ENCODE measurements at places on chromosomes 1 and 21.

- no peaks in the 10 kb centered on the region for H3K4me1 ChIP-seq
- H3K27ac ChIP-seq: no peak overlapping the region
- DNase-seq: no peak
- H3K27me3 ChIP-seq: no peaks in the 10 kb centered on the region
Observed at GRCh38 chr1:15610167-15610566, 7.1 kb upstream of the DDI2 start.

DNA sequence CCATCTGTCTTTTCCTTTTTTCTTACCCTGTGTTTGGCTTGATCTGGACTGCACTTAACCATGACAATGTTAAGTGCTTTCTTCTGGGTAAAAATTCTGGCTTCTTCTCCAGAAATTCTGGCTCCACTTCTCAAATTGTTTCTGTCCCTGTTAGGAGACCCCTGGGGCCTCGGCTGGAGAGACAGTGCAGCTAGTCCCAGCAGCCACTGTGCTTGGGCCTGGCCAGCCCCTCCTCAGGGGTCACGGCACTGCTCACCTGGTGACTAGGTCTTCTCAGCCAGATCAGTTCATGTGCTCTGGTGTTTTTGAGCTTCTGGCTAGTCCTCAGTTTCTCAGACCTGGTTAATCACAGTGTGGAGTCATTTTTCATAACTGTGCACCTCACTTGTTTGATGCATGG lies 72.4 kb downstream of the ADARB1 start:
- H3K27ac ChIP-seq: no peak overlapping the region
- no peak overlapping the region for H3K4me3 ChIP-seq

DNA sequence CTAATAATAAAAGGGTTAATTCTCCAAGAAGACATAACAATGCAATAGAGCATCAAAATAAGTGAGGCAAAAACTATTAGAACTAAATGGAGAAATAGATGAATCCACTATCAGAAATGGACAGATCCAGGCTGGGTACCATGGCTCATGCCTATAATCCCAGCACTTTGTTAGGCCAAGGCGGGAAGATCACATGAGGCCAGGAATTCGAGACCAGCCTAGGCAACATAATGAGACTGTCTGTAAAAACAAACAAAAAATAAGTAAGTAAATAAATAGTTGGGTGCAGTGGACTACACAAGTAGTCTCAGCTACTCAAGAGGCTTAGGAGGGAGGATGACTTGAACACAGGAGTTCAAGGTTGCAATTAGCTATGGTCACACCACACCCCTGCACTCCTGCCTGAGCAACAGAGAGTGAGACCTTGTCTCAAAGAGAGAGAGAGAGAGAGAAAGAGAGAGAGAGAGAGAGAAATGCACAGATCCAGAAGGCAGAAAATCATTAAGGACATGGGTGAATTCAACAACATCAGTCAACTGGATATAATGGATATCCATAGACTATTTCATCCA lies 12.3 kb downstream of the FRRS1 start:
- H3K4me1 ChIP-seq: no peaks in the 10 kb centered on the region
- no peak for DNase-seq
- H3K27me3 ChIP-seq: no peaks in the 10 kb centered on the region

- H3K27me3 ChIP-seq: no peaks in the 10 kb centered on the region
- no peak for DNase-seq
- no peaks in the 10 kb centered on the region for H3K36me3 ChIP-seq
- H3K4me1 ChIP-seq: peaks cover 13% of the 10 kb centered on the region
- no peak overlapping the region for H3K27ac ChIP-seq
- no peak overlapping the region for H3K4me3 ChIP-seq
Observed at GRCh38 chr1:229119161-229119560, 151.8 kb upstream of the RAB4A start.

GRCh38 chr1:106831511-106831910 lies 225.0 kb upstream of the PRMT6 start:
- no peaks in the 10 kb centered on the region for H3K4me1 ChIP-seq
- H3K27me3 ChIP-seq: no peaks in the 10 kb centered on the region
- no peak overlapping the region for H3K27ac ChIP-seq

DNA sequence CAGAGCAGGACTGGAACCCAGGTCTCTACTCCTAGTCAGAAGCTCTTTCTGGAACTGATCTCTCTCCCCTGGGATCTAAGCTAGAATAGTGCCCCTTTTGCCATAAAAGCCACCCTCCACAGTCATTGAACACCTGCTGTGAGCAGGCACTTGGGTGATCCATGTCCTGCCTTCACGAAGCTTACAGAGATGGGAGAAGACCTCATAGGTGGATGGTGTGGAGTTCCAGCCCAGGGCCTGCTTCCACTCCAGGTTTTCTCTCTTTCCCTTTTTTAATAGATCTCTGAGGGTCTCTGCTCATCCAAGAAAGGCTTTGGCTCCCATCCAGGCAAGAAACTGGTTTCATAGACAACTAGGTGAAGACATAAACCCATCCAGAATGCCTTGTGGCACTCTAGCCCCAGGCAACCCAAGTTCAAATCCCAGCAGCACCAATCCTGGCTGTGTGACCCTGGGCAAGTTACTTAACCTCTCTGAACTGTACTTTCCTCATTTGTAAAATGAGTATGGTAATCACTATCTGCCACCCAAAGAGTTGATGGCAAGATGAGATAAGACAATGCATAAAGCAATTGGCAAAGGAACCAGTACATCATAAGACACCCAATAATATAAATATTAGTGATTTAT lies 46.4 kb upstream of the TMEM51 start:
- no peaks in the 10 kb centered on the region for H3K27me3 ChIP-seq
- H3K27ac ChIP-seq: no peak overlapping the region
- H3K4me3 ChIP-seq: no peak overlapping the region
- no peaks in the 10 kb centered on the region for H3K4me1 ChIP-seq
- no peaks in the 10 kb centered on the region for H3K36me3 ChIP-seq
- no peak for DNase-seq

DNA sequence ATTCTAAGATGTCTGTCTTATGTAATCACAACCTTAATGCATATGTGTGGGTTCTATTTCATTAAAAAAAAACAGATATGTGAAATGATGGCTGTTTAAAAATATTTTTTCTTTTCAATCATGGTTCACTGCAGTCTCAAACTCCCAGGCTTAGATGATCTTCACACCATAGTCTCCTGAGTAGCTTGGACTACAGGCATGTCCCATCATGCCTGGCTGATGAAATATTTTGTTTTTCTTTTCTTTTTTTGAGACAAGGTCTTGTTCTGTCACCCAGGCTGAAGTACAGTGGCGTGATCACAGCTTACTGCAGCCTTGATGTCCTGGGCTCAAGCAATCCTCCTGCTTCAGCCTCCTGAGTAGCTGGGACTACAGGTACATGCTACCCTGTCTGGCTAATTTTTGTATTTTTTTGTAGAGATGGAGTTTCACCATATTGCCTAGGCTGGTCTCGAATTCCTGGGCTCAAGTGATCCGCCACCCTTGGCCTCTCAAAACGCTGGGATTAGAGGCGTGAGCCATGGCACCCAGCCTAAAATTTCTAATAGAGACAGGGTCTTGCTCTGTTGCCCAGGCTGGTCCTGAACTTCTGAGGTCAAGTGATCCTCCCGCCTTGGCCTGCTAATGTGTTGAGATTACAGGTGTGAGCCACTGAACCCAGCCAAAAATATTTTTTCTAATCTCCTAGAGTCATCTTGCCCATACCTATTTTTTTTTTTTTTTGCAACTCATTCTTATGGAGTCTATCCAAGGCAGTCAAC lies 67.6 kb downstream of the GIPC2 start:
- no peaks in the 10 kb centered on the region for H3K27me3 ChIP-seq
- no peaks in the 10 kb centered on the region for H3K4me1 ChIP-seq
- H3K4me3 ChIP-seq: no peak overlapping the region
- no peak overlapping the region for H3K27ac ChIP-seq
- H3K36me3 ChIP-seq: no peaks in the 10 kb centered on the region

DNA sequence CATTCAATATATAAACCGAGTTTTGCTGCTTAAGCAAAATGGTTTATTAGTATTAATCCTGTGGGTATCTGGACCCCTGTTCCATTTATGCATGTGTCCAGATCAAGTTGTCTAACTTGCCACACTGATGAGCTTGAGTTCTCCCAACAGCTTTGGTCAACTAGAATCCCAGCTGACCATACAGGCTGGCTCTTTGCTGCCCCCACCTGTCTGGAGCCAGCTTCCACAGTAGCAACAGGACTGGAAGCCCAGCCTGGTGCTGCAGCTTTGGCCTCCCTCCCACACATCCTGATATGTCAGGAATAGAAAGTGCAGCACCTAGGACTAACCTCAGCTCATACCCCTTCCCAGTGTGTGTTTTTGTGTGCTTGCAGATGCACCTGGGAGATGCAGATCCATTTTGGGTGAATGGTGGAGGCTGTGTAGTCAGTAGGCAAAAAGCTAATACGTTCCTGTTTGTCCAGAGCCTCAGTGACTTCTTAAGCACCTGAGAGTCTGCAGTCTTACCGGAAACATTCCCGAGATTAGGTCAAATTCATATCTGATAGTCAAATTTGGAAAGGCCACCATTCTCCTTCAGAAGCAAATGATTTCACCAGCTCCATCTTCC lies 40.9 kb upstream of the BEND5 start:
- H3K27ac ChIP-seq: no peak overlapping the region
- no peaks in the 10 kb centered on the region for H3K36me3 ChIP-seq
- no peak overlapping the region for H3K4me3 ChIP-seq

DNA sequence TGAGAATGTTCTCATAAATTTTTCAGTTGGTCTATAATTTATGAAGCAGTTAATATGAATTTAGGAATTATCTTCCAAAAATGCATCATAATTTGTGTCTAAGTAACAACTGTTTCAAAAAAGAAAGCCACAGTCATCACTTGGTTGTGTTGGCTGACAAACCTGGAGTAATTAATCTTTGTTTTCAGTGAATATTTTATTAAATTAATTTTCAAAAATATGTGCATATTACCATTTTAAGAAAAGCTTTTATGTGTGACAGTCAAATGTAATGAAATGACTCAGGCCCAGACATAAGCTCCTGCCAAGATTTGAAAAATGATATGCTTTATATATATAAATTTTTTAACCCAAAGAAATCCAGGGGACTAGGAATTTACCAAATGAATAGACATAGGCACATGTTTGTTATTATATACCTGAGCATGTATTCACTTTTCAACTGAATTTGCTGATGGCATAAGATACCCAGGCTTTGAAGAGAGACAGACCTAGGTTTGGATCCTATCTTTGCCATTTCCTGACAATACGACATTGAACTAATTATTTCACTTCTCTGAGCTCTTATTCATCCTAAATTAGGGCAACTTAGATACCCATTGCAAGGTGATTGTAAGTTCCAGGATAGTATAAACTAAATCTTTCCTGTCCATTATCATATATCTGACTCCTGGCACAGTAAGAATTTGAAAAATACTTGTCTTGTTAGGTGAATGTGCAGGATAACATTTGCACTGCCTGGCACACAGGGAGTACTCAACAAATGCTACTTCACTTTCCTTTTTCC lies 729.5 kb upstream of the ADGRL2 start:
- H3K4me3 ChIP-seq: no peak overlapping the region
- H3K36me3 ChIP-seq: no peaks in the 10 kb centered on the region
- H3K27me3 ChIP-seq: no peaks in the 10 kb centered on the region
- H3K27ac ChIP-seq: no peak overlapping the region
- H3K4me1 ChIP-seq: no peaks in the 10 kb centered on the region

GRCh38 chr1:154807048-154807591 lies 63.0 kb downstream of the KCNN3 start:
- no peaks in the 10 kb centered on the region for H3K4me1 ChIP-seq
- H3K27ac ChIP-seq: no peak overlapping the region
- H3K36me3 ChIP-seq: no peaks in the 10 kb centered on the region
- no peak overlapping the region for H3K4me3 ChIP-seq

- H3K4me3 ChIP-seq: no peak overlapping the region
- H3K4me1 ChIP-seq: no peaks in the 10 kb centered on the region
- H3K27me3 ChIP-seq: no peaks in the 10 kb centered on the region
- peaks cover 100% of the 10 kb centered on the region for H3K36me3 ChIP-seq
Observed at GRCh38 chr1:12001996-12002493, 17.3 kb upstream of the MIIP start.

DNA sequence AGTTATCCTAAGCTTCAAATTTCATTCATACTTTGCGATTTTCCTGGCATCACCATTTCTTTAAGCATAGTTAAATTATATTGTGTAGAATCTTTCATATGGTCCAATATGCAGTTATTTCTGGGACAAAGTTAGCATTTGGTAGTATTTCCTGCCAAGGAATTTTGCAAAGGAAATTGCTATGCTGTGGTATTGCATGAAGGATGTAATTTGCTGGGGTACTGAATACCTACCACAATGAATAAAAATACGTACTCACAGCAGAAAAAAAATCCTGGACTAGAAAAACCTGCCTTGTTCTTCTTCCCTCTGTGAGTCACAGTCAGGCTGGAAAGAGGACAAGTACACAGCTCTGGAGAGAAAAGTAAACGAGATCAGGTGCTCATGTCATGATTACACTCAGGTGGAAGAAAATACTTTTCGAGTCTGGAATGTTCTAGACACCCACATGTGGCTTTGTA lies 241.2 kb downstream of the PTBP2 start:
- H3K27me3 ChIP-seq: no peaks in the 10 kb centered on the region
- H3K36me3 ChIP-seq: no peaks in the 10 kb centered on the region
- no peak overlapping the region for H3K4me3 ChIP-seq
- DNase-seq: no peak
- peak overlapping the region; percentile 66 for H3K27ac ChIP-seq
- no peaks in the 10 kb centered on the region for H3K4me1 ChIP-seq

DNA sequence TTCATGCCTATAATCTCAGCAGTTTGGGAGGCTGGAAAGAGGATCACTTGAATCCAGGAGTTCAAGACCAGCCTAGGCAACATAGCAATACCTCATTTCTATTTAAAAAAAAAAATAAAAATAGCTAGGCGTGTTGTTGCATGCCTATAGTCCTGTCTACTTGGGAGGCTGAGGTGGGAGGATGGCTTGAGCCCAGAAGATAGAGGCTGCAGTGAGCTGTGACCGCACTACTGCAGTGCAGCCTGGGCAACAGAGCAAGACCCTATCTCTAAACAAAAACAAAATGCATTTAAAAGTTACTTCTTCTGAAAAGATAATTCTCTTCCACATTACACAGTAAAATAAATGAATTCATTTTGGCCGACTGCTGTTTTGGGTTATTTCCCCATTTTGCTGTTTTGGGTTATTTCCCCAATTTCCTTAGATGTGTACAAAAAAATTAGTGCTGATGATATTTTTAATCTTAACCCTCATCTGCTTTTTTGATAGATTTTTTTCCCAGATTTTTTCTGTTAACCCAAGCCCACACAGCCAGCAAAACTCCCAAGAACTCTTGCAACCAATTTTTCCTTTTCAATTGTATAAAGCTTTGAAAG lies 23.0 kb upstream of the SAMSN1 start:
- no peak for DNase-seq
- H3K27me3 ChIP-seq: no peaks in the 10 kb centered on the region
- no peak overlapping the region for H3K4me3 ChIP-seq

DNA sequence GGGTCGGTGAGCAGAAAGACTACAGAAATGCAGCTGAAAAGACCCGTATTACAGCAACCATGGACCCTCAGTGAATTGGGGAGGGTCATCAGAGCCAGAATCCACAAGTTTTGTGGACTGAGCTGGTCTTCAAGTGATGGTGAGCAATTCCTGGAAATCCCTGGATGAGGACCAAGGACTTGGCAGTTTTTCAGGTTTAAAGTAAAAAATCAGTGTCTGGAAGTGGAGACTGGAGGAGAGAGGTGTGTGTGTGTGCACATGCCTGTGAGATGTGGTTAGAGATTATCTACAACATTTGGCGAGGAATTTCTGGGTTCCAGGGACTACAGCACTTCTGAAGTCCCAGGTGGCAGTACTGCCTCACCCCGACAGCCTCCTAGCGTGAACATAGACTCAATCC lies 56.4 kb downstream of the KIRREL1 start:
- DNase-seq: no peak
- H3K36me3 ChIP-seq: no peaks in the 10 kb centered on the region
- no peak overlapping the region for H3K4me3 ChIP-seq
- no peak overlapping the region for H3K27ac ChIP-seq

Measured in left lung (tissue), 14 donors.